ENCODE measurements at places on chromosomes 4 and X.
A peak's percentile ranks its signal among the peaks of the same experiment; 100 is the strongest.

- no peak for DNase-seq
Measured at GRCh38 chr4:153170407-153170806, 33.8 kb upstream of the TRIM2 start.

DNA sequence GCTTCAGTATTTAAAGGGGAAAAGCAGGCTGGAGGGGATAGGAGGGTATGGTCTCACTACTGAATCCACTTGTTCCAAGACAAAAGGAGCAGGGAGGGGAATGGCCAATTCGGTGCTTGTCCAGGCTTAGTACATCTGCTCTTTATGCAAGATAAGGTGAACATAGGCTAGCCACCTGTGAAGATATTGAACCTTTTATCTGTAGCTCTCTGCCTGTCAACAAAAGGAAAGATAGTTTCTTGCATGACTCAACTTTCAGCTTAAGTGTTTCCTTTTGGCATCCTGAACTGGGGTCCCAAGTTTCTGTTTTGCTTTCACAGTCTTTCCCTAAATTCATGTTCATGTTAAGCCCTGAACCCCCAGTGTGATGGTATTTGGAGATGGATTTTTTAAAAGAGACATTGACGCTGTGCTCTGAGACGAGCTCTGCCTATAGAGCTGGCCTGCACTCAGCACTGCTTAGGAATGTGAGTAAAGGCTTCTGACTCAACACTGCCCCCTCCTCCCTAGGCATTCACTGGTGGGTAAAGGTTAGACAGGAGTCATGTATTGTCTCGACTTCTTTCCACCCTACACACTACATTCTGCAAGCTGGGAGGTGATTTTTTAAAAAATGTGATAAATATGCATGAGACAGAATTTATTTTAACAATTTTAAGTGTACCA, 28.2 kb downstream of the FAM149A start:
- no peak for DNase-seq

DNA sequence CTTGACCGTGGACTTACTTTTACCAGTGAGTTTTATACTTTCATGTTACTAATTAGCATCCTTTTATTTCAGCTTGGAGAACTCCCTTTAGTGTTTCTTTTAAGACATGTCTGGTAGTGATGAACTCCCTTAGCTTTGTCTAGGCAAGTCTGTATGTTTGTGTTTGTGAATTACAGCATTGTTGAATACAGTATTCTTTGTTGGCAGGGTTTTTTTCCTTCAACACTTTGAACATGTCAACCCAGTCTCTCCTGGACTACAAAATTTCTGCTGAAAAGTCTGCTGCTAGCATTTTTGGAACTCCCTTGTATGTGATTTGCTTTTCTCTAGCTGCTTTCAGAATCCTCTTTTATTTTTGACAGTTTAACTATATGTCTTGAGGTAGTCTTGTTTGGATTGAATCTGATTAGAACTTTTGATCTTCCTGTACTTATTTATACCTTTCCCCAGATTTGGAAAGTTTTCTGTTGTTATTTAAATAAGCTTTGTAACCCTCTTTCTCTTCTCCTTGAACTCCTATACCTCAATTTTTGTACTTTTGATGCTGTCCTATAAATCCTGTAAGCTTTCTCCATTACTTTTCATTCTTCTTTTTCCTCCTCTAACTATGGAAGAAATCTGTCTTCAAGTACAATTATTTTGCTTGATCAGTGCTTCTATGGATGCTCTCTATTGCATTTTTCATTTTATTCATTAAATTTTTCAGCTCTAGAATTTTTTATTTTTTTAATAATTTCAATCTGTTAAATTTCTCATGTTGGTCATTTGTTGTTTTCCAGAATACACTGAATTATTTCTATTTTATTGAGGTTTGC, 14.1 kb downstream of the PAPSS1 start:
- no peak for DNase-seq

DNA sequence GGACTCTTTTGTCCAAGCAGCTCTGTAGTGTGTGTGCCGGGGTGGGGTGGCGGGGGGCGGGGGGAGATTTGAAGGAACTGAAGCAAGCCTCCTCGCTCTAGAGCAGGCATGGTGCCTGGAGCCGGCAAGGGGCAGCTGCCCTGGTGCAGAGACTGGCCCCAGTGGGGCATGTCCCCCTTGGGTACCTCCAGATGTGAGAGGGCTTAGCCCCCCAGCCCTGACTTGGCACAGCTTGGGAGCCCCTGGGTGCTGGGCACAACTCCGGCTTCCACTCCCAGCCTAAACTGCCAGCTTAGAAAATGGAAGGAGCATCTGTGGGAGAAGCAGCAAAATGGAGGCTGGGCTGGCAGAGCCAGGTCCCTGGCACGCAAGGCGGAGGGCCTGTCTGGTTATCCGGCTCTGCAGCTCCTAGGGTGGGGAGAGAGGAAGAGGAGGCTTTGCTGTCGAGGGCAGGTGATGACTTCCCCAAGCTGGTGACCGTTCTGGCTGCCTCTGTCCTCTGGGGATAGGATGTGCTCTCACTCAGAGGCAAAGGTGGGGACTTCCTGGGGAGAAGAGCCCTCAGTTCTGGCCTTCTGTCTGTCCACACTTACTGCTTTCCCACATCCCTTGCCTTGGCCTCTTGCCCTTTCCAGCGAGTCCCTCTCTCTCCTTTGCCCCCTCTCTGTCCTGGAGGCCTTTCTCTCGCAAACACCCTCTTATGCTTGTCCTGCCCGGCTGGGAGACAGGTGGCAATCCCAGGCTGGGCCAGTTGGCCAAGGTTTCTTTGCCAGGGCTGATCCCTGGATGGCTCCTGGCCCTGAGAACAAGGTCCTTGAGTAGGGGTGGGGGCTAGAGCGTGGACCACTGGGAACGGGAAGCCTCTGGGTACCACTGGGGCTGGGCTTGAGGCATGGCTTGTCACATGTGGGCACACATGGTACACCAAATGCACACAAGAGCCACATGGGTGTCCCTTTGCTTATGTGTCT, 2.0 kb downstream of the DLG3 start:
- no peak for DNase-seq

GRCh38 chr4:35252866-35253265, 991.4 kb downstream of the ARAP2 start:
- no peak for DNase-seq

GRCh38 chr4:134388351-134388750, 186.8 kb upstream of the PABPC4L start:
- DNase-seq = no peak

- peak; percentile 25 for DNase-seq
Measured at GRCh38 chrX:149527705-149528104, 13.1 kb upstream of the EOLA1 start.

DNA sequence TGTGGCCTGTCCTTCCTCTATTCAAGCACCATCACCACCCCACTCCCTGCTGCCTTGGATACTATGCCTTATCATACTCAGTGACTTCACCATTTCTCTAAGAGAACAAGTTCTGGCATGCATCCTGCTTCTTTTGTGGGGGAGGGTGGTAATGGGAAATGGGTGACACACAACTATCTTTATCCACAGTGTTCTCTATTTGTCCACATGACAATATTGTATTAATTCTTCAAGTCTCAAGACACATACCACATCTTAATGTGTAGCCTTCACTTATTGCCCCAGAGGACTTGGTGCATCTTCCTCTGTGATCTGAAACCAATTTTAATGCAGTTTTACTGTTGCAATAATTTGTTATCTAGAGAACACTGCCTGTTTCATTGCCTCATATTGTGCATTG, 29.3 kb upstream of the UGT2B7 start:
- DNase-seq = no peak

DNA sequence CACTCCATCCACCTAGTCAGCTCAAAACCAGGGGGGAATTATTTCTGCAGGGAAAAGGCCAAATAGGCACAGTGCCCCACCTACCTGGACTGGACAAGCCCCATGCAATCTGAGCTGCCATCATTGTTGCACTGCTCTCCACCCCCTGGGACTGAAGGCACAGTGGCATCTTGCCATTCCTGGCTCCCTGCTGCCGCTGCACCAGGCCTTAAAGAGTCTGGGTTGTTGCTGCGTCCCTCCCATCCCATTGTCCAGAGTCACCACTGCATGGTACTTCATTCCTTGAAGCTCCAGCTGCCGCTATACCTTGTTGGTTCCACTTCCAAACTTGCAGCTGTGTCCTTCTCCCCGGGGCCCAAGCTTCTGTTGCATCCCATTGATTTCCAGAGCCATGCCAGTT, 629.7 kb downstream of the STIM2 start:
- no peak for DNase-seq

GRCh38 chr4:176548571-176548970, 228.8 kb downstream of the SPCS3 start:
- no peak for DNase-seq

DNA sequence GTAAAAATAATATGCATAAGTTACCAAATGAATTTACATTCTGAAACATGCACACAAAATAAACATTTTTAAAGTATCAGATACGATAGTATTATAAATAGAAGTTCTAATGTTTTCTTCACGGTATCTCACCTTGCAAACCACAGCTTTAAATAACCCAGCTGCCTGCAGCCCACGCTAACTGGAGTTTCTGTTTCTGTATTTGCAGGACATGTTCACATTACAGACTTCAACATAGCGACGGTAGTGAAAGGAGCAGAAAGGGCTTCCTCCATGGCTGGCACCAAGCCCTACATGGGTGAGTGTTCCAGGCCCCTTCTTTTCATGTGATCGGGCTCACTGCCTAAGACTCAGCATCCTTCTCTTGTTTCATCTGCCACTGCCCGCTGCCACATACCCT, 291.7 kb downstream of the EVC2 start:
- DNase-seq = no peak

DNA sequence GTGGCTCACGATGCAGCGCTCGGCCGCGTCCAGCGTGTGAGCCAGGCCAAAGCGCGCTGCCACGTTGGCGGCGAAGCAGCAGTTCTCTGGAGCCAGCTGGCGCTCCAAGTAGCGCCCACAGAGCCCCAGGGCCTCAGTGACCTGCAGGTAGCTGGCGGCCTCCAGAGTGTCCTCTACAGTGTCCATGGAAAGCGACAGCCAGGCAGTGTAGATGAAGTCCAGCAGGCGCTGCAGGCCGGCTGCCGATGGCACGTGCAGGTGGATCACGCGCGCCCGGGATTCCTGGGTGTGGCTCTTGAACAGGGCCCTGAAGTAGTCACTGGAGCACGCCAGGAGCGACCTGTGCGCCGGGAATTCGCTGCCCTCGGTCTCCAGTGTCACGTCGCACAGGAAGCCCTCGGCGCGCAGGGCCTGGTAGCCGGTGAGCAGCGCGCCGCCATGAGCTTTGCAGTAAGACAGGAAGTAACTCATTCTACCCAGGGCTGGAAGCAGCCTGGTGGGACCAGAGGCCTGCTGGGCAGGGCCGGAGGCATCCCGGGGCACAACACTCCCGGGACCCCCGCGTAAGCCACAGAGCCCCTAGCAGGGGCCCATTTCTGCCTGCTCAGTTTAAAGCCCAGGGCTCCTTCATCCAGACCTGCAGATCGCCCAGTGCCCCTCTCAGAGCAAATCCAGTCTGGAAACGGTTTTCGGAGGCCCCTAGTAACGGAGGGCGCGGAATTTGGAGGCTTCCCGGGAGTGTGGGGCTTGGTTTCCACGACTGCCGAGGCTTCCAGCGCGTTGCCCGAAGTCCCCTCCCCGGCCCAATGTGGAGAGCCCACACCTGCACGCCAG, 595 bp downstream of the KLHL34 start:
- DNase-seq = no peak
